ENCODE measurements at places on chromosomes 3 and 15.

DNA sequence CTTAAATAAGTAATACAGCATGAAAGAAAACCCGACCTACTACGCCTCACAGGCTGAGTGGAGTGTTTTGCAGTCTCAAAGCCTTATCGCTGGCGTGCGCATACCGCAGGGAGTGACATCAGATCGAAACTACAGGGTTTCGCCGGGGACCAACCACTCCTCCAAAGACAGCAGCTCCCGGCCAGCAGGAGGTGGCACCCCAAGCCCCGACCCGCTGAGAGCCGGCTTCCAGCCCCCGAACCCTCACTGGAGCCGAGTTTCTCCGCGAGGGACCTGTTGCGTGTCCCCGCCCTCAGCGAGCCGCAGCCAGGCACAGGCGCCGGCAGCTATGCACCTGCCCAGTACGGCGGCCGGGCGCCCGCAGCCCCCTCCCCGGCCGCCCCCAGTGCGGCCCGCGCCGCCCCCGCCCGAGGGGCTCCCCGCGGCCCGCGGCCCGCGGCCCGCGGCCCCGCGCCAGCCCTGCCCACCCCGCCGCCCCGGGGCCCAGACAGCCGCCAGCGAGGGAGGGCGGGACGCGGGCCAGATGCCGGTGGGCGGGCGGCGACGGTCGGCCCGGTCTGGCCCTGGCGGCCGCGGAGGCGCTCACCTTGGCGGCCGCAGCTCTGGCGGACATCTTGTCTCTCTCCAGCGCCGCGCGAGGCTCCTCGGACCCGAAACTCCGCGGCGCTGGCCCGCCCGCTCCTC is 710 bp downstream of the TJP1 start:
- H3K27ac ChIP-seq, result peak overlapping the region; percentile 98
- H3K4me1 ChIP-seq, result peaks cover 32% of the 10 kb centered on the region
- DNase-seq, result peak; percentile 86
- no peaks in the 10 kb centered on the region for H3K27me3 ChIP-seq

DNA sequence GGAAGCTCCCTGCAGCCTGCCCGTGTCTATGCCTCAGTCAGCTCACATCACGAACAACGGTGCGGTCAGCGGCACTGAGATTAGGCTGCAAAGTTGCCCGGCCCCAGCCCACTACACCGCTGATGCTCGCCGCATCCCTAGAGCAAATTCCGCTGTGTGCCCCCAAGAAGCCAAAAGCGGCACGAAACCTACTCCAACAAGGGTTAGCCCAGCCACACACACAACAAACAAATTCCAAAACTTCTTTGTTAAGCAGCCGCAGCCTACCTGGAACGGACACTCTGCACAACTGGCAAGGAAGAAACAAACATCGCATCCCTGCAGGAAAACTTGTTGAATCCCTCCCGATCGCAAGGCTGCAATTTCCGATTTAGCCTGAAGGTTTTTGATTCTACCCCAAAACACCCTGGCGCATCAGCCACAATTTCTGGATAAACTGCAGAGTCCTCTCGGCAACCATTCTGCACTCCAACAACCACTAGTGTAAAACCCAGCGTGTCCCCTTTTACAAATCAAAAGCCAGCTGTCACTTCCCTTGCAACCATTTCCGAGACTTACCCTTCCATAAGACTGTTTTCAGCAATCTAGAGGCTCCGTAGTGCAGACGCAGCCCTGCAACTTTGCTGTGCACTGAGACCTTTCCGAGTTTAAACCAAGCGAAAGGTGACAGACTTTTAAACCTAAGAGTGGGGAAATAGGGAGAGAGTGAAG is 449 bp downstream of the ROBO1 start:
- no peak overlapping the region for H3K27ac ChIP-seq
- no peaks in the 10 kb centered on the region for H3K36me3 ChIP-seq
- no peak overlapping the region for H3K4me3 ChIP-seq
- no peak for DNase-seq
- H3K4me1 ChIP-seq, result peaks cover 6% of the 10 kb centered on the region
- H3K27me3 ChIP-seq, result peaks cover 45% of the 10 kb centered on the region

DNA sequence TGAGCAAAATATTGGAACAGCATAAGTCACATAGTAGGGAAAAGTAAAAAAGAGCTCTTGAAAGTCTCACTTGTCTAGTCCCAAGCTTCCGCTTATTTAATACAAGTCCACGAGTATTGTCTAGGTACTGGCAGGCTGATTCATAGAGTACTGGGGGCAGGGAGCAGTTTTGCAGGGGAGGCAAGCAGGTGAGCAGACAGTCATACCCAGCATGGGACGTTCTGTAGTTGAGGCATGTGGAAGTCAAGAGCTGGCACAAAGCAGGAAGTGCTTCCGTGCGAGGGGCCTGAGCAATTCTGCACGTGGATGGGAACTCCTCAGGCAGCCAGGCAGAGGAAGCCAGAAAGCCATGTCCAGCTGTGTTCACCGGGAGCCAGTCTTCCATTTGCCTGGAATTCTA is 287.6 kb downstream of the EPHB1 start:
- peaks cover 16% of the 10 kb centered on the region for H3K27me3 ChIP-seq
- H3K36me3 ChIP-seq, result no peaks in the 10 kb centered on the region
- H3K4me1 ChIP-seq, result no peaks in the 10 kb centered on the region
- no peak overlapping the region for H3K27ac ChIP-seq

GRCh38 chr3:186060222-186060621 is 48.7 kb downstream of the ETV5 start:
- peaks cover 28% of the 10 kb centered on the region for H3K36me3 ChIP-seq
- H3K27ac ChIP-seq, result no peak overlapping the region
- no peaks in the 10 kb centered on the region for H3K27me3 ChIP-seq
- DNase-seq, result no peak
- H3K4me3 ChIP-seq, result no peak overlapping the region

All from progenitor cell of endocrine pancreas (in vitro differentiated cells).